Fibroblast of skin of right quadriceps (primary cell): ENCODE measurements at places on chromosomes 12 and 14.
A peak's percentile ranks its signal among the peaks of the same experiment; 100 is the strongest.

- peak; percentile 69 for DNase-seq
These were observed 21.4 kb upstream of the NCOR2 start for GRCh38 chr12:124588751-124589267.

- no peak for DNase-seq
These were observed 589.0 kb upstream of the SEL1L start for GRCh38 chr14:82122655-82123054.

GRCh38 chr14:103948442-103948841 is 6.1 kb upstream of the RD3L start:
- no peak for DNase-seq

DNA sequence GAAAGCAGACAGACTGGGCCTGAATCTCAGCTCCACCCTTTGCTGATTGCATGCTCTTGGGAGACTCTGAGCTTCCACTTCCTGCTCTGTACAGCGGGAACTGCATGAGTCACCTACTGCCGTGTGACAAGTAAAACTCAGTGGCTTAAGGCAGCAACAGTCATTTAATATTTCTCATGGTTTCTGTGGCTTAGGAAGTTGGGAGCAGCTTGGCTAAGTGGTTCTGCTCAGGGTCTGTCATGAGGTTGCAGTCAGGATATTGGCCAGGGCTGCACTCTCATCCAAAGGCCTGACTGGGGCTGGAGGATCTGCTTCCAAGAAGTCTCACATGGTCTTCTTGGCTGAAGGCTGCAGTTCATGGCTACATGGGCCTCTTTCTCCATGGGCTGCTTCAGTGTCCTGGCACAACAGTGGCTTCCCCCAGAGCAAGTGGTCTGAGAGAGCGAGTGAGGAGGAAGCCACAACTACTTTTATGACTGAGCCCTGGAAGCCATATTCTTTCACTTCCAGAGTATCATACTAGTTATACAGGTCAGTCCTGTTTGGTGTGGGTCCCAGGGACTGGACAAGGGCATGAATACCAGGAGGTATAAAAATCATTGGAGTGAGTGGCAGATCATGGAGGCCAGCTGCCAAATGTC is 49.7 kb downstream of the FAM222A start:
- DNase-seq = peak; percentile 39

DNA sequence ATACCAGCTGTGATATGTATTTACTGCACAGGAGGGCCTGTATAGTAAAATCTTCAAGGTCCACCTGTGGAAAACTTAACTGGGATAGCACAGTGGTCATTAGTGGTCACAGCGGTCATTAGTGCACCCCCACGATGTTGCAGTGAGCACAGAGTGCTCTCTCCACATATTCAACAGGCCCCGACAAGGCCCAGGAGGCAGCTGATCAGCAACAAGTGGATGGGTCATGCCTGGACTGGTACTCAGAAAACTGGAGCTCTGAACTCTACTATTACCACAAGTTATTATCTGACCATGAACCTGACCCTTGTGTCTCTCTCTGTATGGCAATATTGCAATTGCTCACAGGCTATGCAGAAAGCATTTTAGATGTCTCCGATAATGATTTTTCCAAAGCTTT is 129.5 kb downstream of the SLC35F4 start:
- DNase-seq = no peak

DNA sequence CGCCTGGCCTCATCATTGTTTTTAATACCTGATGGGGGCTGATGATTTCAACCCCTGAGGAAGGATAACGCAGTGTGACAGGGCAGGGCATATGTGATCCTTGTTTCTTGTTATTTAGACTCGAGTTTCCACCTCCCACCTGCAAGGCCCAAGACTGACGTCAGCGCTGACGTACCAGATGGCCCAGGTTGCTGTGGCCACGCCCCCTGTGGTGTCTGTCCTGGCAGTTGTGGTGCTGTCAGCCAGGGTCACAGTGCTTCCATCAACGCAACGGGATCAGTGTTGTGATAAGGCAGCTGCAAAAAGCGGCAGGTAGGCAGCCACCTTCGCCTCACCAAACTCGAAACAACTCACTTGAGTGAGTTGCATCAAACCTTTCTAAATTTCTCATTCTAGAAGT is 18.4 kb downstream of the DDX51 start:
- DNase-seq = no peak

DNA sequence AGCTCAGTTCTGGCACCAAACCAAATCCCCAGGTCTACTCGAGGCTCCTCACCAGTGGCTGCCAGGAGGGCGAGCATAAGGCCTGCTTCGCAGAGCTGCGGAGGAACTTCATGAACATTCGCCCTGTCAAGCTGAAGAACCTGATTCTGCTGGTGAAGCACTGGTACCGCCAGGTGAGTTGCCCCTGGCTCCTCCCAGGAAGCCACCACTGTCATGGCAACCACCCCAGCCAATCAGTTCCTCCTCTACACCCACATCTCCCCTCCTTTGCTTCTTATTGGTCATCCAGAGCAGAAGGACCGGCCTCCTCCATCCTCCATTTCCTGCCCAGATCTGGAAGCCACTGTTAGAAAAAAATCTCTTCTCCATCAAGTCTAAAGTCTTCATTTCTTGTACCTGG is 17.2 kb upstream of the OAS2 start:
- DNase-seq = no peak

DNA sequence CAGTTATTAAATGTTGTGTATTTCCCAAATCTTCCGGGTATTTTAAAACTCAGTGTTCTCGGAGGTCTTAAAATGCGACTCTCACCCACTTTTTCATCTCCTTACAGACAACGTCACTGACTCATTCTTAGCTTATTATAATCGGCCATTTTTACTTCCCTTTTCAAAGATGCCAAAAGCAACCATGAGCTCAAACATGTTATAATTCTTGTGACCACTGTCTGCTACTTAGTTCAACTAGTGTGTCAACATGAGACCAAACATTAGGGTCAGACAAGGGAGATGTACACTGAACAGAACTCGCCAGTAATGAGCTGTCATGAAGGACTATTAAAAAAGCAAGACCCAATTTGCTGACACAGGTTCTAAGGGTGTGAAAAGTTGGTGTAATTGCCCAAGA is 4.2 kb upstream of the GRIP1 start:
- no peak for DNase-seq

DNA sequence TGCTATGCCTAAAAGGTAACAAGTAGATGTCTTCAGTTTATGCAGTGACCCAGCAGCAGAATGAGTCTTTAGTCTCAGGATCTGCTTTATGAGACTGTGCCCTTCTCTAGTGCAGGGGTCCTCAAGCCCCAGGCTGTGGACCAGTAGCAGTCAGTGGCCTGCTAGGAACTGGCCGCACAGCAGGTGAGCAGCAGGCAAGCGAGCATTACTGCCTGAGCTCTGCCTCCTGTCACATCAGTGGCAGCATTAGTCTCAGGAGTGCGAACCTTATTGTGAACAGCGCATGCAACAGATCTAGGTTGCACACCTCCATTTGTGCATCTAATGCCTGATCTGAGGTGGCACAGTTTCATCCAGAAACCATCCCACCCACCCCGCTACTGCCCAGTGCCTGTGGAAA is 38.4 kb downstream of the LRP6 start:
- DNase-seq = no peak

DNA sequence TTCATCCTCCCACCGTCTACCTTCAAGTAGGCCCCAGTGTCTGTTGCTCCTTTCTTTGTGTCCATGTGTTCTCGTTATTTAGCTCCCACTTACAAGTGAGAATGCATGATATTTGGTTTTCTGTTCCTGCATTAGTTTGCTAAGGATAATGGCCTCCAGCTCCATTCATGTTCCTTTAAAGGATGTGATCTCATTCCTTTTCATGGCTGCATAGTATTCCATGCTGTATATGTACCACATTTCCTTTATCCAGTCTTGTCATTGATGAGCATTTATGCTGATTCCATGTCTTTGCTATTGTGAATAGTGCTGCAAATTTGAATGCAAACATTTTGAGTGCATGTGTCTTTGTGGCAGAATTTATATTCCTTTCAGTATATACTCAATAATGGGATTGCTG is 259.6 kb upstream of the PELI2 start:
- no peak for DNase-seq

- DNase-seq = no peak
These were observed 51.8 kb downstream of the FOXN3 start for GRCh38 chr14:89365061-89365801.

DNA sequence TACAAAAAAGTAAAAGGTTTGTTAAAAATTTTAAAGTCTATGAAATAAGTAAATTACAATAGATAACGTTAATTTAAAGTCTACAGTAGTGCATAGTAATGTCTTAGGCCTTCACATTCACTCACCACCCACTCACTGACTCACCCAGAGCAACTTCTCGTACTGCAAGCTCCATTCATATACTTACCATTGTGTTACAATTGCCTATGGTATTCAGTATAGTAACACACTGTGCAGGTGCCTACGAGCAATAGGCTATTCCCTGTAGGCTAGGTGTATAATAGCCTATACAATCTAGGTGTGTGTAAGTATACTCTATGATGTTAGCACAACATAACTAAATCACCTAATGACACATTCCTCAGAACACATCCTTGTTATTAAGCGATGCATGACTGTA is 435.3 kb upstream of the TMTC1 start:
- DNase-seq = no peak

DNA sequence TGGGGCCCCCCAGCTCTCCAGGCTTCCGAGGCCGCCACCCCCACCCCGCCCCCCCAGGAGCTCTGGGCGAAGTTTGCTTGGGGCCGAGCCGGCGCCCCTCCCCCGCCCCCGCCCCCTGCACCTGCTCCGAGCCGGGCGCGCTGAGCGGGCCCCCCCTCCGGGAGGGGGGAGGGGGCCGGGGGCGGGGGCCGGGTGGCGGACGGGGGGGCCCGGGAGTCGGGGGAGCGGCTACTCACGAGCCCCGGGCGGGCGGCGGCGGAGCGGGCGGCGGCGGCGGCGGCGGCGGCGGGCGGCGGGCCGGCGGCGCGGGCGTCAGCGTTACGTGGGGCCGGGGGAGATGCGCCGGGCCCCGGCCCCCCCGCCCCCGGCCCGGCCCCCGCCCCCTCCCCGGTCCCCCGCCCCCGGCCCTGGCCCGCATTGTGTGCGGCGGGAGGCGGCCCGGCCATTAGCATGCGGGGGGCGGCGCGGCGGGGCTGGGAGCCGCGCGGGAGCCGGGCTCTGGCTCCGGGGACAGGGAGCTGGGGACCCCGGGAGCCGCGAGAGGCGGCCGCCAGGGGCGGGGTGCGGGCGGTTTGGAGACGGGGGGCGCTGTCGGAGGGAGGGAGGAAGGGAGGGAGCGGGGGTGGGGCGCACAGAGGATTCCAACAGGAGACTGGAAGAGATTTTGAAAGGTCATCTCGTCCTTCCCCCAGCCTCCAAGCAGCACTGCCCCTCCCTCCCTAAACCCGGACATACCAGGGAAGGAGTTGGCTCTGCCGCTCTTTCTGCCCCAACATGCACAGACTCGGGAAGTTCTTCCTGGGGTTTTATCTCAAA is at the start of gene ZNF219:
TSS of gene ZNF219 (minus strand) at position 580 of the 816 bp plus-strand sequence. CDS start 5,064 bp downstream, outside the sequence.
- DNase-seq = peak; percentile 43

DNA sequence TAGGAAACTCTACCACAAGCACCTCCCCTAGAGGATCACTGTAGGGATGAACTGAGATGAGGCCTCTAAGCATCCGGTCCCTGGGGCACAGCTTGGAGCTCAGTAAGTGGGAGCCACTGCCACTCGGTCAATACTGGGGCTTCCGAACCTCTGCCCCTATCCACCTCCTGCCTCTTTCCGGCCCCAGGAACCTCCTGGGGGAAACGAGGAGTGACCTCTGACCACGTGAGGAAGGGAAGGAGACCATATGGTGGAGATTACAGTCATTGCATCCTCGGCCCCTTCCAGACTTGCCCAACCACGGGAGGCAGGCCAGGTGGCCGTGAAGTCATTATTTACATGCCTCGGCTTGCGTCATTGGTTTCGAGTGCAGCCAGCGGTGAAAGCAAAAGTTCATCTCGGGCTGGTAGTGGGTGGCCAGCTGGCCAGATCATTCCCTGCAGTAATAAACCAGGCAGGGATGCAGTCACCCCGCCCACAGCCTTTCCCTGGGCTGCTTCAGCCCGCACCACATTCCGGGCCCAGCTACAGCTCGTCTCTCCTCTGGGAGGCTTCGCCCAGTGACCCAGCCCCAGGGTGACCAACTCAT is 65.4 kb downstream of the C14orf132 start:
- DNase-seq = peak; percentile 88

DNA sequence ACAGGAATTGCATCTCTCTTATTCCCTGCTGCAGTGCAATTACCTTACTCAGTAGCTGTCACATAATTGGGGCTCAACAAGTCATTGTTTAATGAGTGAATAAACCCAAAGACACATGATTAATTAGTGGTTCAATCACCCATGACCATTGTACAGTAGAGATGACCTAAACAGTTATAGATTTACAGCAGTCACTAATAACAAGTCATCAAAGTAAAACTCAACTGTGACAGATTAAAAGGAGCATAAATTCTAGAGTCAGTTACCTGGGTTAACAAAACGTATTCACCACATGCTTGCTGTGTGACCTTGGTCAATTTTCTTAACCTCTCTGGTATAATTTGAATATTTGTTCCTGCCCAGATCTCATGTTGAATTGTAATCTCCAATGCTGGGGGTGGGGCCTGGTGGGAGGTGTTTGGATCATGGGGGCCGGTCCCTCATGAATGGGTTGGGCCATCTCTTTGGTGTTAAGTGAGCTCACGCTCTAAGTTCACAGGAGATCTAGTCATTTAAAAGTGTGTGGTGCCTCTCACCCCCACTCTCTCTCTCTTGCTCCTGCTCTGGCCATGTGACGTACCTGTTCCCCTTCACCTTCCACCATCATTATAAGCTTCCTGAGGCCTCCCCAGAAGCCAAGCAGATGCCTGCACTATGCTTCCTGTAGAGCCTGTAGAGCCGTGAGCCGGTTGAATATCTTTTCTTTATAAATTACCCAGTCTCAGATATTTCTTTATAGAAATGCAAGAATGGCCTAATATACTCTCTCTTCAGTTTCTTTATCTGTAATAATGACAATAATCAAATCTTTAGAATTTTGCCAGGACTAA is 141.9 kb upstream of the PLEKHG7 start:
- DNase-seq = no peak

DNA sequence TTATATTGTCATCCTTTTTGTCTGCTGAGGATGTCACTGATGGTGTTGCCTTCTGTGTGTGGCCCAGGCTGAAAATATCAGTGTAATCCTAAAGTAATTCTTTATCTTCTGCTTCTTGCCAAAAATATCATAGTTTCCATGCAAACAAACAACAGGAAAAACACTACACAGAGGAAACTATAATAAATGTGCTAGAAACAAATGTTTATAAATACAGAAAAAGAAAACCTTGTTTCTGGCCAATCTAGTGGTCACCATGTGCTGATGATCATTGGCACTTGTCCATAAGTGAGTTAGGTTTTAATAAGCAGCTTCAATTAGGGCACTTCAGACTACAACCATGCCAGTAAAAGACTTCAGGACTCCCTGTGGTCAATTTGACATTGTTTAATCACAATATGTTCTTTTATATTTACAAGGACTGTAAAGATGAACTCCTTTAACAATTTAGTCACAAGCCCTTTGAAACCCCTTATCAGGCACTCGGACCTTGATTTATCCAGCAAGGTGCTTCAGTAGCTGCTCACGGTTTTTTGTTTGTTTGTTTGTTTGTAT is 124.8 kb downstream of the TMTC3 start:
- DNase-seq = no peak

- DNase-seq = no peak
These were observed 100.5 kb downstream of the AEBP2 start for GRCh38 chr12:19539836-19540235.

GRCh38 chr14:91609161-91609560 is 99.1 kb upstream of the PPP4R3A start:
- DNase-seq = no peak

GRCh38 chr14:102594514-102595175 is 2.2 kb downstream of the RCOR1 start:
- DNase-seq = peak; percentile 53

- DNase-seq = no peak
These were observed 132.3 kb downstream of the KSR2 start for GRCh38 chr12:117836476-117836875.

- peak; percentile 91 for DNase-seq
These were observed 2.0 kb upstream of the ATN1 start for GRCh38 chr12:6925540-6926279.
